Smooth muscle cell of the umbilical artery (primary cell): ENCODE measurements at places on chromosomes 3 and 15. TPM values are rescaled to one million over a fixed set of nuclear protein-coding genes. Genes with fewer than 3 reads are reported as not detected.

Gene CHRNA5
- total RNA-seq = 0.59 and 1.4 TPM in 2 replicates

Gene CLASP2
- 39.5 and 82.6 TPM in 2 replicates for total RNA-seq

Gene GOLGA6B
- not detected in 2 replicates for total RNA-seq

Gene TTLL13
- total RNA-seq = 0.14 TPM in 1 of 2 replicates, not detected in the other

Gene EIF5A2
- 10.4 and 27.4 TPM in 2 replicates for total RNA-seq

Gene ATP13A5
- not detected in 2 replicates for total RNA-seq

Gene OR5K2
- total RNA-seq = not detected in 2 replicates

Gene CD47
- total RNA-seq = 108 and 116 TPM in 2 replicates

Gene SYNM
- 20.0 and 48.4 TPM in 2 replicates for total RNA-seq

Gene KY
- total RNA-seq = 1.2 and 8.0 TPM in 2 replicates

Gene C3orf62
- total RNA-seq = 1.4 and 1.5 TPM in 2 replicates

Gene STRC
- 0.09 and 0.30 TPM in 2 replicates for total RNA-seq

Gene RGMA
- total RNA-seq = 0.32 TPM in 1 of 2 replicates, not detected in the other

Gene SLC6A1
- total RNA-seq = under 0.01 and 0.05 TPM in 2 replicates

Gene OCA2
- total RNA-seq = not detected in 2 replicates

Gene GCNT3
- under 0.01 and 0.09 TPM in 2 replicates for total RNA-seq

Gene AADACL2
- total RNA-seq = not detected in 2 replicates
